ENCODE measurements at places on chromosomes 16 and 17.

DNA sequence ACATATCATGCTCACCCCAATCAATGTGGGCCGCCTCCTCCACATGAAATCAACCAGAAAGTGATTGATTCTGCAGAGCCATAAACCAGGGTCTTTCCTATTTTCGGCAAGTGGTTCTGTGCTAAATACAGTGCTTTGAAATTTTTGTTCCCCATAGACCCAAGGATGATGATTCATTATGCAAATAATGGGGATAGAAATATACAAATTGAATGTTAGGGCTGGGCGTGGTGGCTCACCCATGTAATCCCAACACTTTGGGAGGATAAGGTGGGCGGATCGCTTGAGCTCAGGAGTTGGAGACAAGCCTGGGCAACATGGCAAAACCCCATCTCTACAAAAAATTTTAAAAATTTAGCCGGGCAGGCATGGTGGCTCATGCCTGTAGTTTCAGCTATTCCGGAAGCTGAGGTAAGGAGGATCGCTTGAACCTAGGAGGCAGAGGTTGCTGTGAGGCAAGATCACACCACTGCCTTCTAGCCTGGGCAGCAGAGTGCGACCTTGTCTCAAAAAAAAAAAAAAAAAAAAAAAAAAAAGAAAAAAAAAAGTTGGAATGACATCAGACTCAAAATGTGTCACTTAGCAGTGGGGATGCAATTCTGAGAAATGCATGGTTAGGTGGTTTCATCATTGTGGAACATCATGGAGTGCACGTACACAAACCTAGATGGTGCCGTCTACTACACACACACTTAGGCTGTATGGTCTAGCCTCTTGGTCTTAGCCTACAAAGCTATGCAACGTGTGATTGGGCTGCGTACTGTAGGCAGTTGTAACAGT lies 581.7 kb downstream of the MAF start:
- DNase-seq, result no peak

- DNase-seq, result no peak
These were observed 47.6 kb downstream of the IL21R start for GRCh38 chr16:27449434-27450195.

DNA sequence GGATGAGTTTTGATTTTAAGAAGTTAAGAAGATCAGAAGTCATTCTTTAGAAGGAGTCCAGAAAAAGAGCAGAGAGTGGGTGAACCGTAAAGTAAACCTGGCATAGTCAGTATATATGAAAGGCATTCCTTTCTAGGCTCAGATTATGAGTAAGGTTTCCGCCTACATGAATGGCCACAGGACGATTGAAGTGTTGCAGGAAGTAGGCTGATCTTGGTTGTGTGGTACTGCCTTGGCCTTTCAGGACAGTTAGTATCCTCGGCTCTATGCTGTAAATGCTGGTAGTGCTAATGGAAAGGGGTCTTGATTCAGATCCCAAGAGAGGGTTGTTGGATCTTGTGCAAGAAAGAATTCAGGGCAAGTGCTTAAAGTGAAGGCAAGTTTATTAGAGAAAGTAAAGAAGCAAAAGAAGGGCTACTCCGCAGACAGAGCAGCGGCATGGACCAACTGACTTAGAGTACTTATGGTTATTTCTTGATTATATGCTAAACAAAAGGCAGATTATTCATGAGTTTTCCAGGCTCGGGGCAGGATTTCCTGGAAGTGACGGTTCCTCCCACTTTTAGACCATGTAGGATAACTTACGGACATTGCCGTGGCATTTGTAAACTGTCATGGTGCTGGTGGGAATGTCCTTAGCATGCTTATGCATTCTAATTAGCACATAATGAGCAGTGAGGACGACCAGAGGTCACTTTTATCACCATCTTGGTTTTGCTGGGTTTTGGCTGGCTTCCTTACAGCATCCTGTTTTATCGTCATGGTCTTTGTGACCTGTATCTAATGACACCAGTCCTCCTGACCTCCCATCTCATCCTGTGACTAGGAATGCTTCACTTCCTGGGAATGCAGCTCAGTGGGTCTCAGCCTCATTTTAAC lies 164.8 kb downstream of the SNX29 start:
- no peak for DNase-seq

- peak; percentile 27 for DNase-seq
These were observed 6.4 kb upstream of the RAB40C start for GRCh38 chr16:583470-583814.

DNA sequence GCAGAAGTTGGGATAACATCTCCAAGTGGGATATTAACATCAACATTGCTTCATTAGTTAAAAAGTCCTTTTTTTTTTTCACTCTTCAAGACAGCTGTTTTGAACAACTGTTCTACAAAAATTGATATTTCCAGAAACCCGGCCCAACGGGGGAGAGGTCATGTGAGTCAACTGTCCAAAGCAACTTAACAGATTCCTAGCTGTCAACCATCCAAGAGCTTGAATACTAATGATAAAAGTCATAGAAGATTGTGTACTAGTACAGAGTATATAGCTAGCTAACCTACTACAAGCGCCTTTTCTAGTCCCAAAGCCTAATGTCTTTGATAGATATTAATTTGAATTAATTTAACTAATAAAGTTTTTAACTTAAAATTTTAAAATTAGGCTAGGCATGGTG lies 172.0 kb downstream of the CYB561 start:
- DNase-seq, result no peak

DNA sequence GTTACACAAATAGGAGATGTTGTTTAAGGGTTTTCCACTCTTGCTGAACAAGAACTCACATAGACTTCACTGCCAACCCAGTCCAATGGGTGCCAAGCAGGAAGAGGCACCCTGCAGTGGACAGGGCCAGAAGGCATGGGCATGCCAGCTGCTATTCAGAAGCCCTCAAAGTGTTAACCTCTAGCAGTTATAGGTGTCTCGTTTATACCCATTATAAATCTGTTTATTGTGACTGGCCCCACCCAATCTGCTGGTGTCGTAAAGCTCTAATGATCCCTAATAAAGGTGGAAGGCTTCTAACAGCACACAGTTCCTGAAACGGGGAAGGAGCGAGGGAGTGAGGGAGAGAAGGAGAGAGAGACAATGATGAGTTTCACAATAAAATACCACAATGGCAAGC lies 23.9 kb downstream of the HNF1B start:
- DNase-seq, result no peak

- DNase-seq, result peak; percentile 97
These were observed 9.0 kb upstream of the CLDN9 start for GRCh38 chr16:3003582-3004270.

DNA sequence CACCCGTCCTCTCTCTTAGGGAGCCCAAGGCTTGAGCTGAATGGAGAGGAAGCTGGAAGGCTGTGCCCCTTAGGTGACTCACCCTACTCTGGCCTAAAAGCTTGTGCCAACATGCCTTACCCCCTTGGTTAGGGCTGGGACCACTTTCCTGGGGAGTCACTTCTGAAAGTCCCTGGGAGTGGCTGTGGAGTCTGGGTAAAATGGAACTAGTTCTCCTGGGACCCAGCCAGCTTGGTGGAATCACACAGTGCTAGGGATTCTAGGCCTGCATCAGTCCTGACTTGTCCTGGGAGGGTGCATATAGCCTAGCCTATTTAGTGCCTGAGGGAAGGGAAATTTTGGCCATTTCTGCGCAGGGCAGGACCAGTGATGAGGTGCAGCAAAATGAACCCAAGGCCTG lies 10.5 kb downstream of the MMP28 start:
- no peak for DNase-seq

- no peak for DNase-seq
These were observed 79.3 kb upstream of the HSBP1 start for GRCh38 chr16:83728492-83728891.

- DNase-seq, result no peak
These were observed 44.3 kb upstream of the CRHR1 start for GRCh38 chr17:45739786-45740185.

- DNase-seq, result no peak
These were observed 14.9 kb downstream of the CCDC182 start for GRCh38 chr17:57730026-57730701.

- DNase-seq, result no peak
These were observed 4.2 kb downstream of the DUSP3 start for GRCh38 chr17:43774304-43775250.

GRCh38 chr17:7927596-7927995 lies 2.1 kb downstream of the KCNAB3 start:
- DNase-seq, result no peak

DNA sequence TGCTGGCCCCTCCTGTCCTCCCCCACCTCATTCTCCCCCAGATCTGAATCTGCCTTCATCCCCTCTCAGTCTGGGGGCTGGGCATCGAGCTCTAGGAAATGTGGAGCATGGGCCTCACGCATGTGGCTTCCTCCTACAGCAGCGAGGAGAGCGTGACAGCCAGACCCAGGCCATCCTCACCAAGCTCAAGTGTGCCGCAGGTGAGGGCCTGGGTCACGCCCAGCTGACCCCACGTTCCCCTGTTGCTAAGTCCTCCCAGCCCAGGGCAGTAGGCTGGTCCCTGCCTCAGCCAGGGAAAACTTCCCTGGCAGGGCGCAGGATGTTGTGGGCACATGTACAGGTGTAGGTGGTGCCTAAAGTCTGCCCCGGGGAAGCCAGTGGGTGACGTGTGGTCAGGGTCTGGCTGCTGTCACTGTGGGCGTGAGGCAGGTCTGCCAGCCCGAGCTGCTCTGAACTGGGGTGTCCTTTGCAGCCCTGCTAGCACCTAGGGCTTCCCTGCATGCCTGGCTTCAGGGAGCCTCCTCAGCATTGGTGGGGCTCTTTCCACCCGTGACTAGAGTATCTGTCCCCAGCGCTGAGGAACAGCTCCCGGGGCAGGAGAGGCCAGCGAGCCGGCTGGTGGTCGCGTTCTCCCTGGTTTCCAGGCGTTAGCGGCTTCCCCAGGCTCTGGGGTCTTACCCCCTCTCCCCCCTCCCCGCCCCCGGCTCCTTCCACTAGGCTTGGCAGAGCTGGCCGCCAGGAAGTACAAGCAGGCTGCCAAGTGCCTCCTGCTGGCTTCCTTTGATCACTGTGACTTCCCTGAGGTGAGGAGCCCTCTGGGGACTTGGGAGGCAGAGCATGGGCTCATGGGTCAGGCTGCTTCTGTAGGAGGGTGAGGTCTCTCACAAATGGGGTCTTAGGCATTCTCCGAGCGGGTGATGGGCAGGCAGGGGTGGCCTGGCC lies 3.6 kb downstream of the GPS1 start:
- no peak for DNase-seq

DNA sequence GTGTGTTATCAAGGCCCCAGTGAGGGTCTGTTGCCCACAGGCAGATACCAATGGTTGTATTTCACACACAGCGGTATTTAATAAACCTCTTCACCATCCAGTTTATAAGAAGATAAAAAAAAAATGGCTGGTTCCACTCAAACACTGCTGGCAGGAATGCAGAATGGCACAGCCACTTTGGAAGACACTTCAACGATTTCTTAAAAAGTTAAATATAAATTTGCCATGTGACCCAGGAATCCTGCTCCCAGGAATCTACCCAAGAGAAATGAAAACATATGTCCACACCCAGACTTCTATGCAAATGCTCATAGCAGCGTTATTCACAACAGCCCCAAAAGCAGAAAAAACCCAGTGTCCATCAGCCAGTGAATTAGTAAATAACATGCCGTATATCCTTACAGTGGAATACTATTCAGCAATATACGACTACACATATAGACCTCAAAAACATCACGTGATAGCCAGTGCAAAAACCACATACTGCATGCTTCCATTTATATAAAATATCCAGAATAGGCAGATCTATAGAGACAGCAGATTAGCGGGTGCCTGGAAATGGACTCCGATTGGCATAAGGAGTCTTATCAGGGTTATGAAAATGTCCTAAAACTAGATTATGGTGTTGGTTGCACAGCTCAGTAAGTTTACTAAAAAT lies 38.7 kb downstream of the XYLT1 start:
- no peak for DNase-seq

GRCh38 chr16:4182581-4183236 lies 59.2 kb downstream of the SRL start:
- no peak for DNase-seq

- DNase-seq, result no peak
These were observed 103.7 kb downstream of the AXIN2 start for GRCh38 chr17:65457635-65458257.

DNA sequence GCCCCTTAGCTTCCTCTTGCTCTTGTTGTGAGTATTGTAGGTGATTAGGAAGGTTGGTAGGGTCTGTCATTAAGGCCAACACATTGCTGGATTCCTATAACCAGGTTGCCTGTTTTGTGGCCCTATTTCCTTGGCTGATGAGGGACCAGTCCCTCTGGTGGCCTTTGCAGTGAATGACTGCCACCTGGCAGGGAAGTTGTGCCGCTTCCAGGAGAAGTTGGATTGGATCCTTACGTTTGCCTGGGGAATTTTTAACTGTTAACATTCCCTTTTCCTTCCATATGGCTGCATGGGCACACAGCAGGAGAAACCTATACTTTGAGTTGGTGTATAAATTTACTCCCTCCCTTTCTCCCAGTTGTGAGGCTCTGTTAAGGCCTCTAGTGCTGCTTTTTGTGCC lies 32.4 kb downstream of the LCMT1 start:
- DNase-seq, result no peak

- DNase-seq, result no peak
These were observed 38.5 kb downstream of the CHD9 start for GRCh38 chr16:53093162-53093744.

DNA sequence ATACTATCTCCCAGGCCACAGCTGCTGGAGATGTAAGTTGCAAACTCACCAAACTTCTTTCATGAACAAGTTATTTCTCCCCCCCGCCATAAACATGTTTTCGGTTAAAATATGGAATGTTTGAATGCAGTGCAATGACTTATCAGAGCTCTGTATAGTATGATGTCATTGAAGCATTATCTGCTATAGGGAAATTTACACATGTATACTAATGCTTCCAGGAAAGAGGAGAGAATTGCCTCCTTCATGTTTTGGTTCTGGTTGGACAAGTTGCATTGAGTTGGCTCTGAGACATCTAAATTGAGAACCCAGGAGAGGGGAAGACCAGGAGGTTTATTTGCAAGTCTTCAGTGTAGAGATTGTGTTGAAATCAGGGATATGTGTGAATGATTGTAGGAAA lies 20.8 kb downstream of the UQCRC2 start:
- no peak for DNase-seq

DNA sequence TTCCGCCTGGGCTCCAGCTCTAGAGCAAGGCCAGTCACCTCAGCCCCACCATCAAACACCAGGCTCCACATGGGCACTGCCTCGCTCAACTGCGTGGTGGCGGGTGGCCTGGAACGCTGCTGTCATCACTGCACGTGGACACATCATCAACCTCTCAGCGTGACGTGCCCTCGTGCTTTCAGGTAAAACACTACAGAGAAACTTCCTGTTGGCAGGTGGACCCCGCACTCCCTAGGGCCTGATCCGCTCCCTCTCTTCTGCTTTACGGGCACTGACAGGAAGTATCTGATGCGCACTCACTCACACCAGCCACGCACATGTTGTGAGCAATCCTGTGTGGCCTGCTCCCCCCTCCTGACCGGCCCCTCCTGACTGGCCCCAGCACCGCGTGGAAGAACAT lies 87.4 kb downstream of the ANKRD11 start:
- DNase-seq, result no peak

DNA sequence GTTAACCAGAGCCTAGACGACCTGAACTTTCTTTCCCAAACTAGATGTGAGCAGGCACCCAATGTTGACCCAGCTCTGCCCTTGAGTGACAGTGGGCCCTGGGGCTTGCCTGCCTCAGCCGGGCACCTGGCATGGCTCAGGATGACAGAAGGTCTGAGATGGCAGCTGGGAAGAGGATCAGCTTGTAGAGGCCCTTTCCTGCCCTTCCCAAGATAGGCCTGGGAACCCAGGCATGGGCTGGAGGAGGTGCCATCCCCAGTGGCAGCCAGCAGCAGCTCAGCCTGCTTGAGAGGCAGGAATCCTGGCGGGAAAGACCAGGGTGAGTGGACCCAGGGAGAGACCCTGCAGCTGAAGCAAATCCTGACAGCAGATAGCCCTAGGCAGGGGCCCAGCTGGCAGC lies 59.1 kb downstream of the PIPOX start:
- no peak for DNase-seq

Measured in DMS 273 treated with DMSO at 0.1 percent for 48 hours (cell line).